Neural progenitor cell (in vitro differentiated cells): ENCODE measurements at places on chromosomes 5 and 9. TPM values are rescaled to one million over a fixed set of nuclear protein-coding genes. Genes with fewer than 3 reads are reported as not detected.

DNA sequence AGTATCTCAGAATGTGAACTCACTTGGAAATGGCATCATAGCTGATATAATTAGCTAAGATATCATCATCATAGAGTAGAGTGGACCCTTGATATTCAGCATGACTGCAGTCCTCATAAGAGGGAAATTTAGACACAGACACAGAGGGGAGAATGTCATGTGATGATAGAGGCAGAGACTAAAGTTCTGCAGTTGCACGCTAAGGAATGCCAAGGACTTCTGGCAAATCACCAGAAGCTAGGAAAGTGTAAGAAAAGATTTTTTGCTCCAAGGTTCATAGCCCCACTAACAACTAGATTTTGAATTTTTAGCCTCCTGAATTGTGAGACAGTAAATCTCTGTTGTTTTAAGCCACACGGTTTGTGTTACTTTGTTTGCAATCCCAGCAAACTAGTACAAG is 612.6 kb upstream of the ST8SIA4 start:
- no peak overlapping the region for H3K4me3 ChIP-seq
- DNase-seq, result no peak
- no peaks in the 10 kb centered on the region for H3K27me3 ChIP-seq
- no peak overlapping the region for H3K27ac ChIP-seq
- no peaks in the 10 kb centered on the region for H3K4me1 ChIP-seq
- no peaks in the 10 kb centered on the region for H3K36me3 ChIP-seq

DNA sequence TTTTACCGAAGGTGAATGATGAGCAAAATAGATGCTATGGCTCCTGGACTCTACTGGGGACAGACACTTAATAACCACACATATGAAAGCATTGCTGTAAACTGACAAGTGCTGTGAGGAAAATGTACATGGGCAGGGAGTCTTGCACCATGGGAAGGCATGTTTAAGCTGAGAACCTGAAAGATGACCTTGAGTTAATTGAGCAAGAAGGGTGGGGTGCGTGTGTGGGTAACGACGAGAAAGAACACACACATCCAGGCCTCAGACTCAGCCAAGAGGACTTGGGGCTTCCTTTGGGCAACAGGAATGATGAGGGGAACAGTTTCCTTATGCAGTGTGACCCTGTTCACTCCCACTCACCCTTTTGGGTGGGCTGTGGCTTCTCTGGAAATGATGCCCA is 73.1 kb downstream of the HSPA4 start:
- H3K27ac ChIP-seq, result no peak overlapping the region
- no peaks in the 10 kb centered on the region for H3K4me1 ChIP-seq
- H3K27me3 ChIP-seq, result no peaks in the 10 kb centered on the region
- no peak overlapping the region for H3K4me3 ChIP-seq

DNA sequence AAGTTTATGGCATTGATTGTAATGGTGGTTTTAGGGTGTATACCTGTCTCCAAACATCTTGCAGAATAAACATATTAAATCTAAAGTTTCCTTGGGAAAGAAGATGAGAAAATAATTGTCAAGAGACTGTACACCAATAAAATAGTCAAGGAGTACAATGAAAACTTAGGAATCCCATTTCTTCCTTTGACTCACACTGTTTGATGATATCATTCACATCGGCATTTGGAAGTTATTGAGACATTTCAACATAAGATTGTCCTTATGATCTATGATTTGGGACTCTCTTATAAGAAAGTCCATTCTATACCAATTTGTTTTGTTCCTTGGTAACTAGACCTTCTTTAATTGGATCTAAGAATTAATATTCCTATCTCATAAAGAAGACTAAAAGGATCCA is 482.7 kb downstream of the RAB3C start:
- H3K27ac ChIP-seq, result no peak overlapping the region
- H3K4me1 ChIP-seq, result no peaks in the 10 kb centered on the region
- no peak overlapping the region for H3K4me3 ChIP-seq
- DNase-seq, result no peak
- no peaks in the 10 kb centered on the region for H3K36me3 ChIP-seq
- H3K27me3 ChIP-seq, result no peaks in the 10 kb centered on the region

Gene ARHGEF37
- 0.99 and 1.7 TPM in 2 replicates for total RNA-seq

Gene CBY3
- total RNA-seq, result not detected in 2 replicates

Gene SPATA31A3
- total RNA-seq, result not detected in 2 replicates
